ENCODE measurements at places on chromosomes 7 and 10.

GRCh38 chr7:90025771-90026170 lies 128.5 kb upstream of the STEAP1 start:
- no peak for DNase-seq

- no peak for DNase-seq
Observed at GRCh38 chr7:2668401-2668800, 19.6 kb upstream of the AMZ1 start.

GRCh38 chr10:71040846-71041605 lies 152.7 kb upstream of the PCBD1 start:
- no peak for DNase-seq

DNA sequence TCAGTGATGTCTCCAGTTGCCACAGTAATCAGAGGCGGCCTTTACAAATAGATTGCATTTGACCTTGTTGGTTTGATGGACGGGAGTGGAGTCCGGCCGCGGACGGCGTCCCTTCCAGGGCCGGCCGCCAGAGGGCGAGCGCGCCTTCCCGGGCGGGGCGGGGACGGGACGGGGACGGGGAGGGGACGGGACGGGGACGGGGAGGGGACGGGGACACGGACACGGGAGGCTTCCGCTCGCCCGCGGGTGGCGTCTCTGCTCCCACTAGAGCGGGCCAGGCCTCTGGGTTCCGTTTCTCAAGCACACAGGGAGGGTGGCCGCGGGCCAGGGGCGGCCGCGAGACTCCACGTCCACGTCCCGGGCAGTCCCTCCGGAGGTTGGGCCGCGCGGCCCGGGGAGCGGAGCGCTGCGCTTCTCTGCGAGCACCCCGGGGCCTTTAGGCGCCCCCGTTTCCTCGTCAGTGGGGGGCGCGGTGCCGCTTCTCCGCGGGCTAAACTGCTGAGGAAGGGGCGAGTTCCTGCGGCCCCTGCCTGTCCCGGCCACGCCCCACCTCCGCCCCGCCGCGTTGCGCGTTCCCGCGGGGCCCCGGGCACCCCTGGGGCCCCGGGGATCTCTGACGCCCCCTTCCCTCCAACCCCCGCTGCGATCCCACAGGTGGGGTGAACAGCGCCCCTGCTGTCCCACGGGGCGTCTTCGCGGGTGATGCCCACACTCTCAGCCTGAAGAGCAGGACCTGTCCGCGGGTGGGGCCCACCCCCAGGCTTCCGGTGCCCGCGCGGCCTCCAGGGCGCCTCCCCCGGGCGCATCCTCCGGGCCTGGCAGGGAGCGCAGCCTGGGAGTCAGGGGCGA lies 84.2 kb upstream of the MKI67 start:
- DNase-seq: peak; percentile 78

DNA sequence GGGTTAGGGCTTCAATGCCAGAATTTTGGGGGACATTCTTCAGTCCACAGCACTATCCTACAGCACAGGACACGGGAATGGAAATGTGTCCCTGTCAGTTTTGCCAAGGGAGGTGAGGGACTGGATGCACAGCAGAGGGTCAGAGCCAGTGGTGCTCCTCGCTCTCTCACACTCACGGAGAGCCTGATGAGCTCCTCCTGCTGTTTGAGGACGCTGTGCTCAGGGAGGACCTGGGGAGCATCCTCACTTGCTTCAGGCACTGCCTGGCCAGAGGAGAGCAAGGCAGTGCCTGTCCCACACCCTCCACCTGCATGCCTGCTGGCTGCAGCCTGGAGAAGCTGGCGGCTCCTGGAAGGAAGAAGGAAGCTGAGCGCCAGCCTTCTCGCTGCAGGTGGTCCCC lies 58.6 kb downstream of the RAMP3 start:
- no peak for DNase-seq

- DNase-seq: no peak
Observed at GRCh38 chr10:110524859-110525232, 27.1 kb downstream of the DUSP5 start.

DNA sequence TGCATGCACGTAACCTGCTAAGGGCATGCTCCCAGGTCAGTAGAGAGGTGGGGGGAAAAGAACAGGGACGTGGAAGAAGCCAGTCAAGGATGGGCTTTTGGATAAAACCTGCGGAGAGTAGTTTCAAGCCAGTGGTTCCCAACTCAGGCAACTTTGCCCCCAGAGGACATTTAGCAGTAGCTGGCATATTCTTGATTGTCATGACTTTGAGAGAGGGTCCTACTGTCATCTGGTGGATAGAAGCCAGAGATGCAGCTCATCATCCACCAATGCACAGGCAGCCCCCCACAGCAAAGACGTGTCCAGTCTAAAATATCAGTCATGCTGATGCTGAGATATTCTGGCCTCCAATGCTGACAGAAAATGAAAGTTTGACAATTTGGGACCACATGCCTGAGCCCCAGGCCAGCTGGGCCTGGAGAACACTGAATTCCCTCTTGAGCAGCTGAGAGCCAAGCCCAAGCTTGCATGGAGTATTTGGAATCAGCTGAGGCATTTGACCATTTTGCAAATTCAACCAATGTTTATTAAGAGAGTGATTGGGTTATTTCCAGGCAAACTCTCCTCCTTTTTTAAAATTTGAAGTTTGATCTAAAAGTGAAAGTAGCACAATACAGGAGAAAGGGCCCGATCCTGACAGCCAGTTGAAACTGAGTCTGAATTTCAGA lies 110.0 kb upstream of the C7orf33 start:
- DNase-seq: no peak

- DNase-seq: no peak
Observed at GRCh38 chr10:27312854-27313253, 72.3 kb upstream of the ACBD5 start.

DNA sequence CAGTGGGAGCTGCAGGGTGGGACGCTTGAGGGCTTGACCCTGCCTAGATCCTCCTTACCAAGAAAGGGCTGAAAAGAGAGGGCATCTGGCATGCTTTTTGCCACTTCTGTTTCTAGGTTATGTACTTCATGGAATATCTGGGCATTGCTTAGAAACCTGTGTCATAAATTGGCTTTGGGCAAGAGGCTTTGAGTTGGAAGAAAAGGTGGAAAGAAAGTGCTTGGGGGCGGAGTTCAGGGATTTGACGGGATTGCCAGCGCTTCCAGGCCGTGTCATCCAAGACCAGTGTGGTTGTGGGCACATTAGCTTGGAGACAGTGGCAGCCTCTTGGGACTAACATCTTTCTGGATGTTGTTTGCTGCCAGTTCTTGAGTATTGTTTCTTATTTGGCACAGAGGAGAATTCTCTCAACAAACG lies 825 bp downstream of the ZNF862 start:
- no peak for DNase-seq

DNA sequence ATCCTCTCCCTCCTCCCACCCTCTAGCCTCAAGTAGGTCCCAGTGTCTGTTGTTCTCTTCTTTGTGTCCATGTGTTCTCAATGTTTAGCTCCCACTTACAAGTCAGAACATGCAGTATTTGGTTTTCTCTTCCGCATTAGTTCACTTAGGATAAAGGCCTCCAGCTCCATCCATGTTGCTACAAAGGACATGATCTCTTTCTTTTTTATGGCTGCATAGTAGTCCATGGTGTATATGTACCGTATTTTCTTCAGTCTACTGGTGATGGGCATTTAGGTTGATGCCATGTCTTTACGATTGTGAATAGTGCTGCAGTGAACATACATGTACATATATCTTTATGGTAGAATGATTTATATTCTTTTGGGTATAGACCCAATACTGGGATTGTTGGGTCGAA lies 1.6 kb upstream of the GOT1 start:
- DNase-seq: no peak
